DMS79 treated with DMSO at 0.1 percent for 48 hours (cell line): ENCODE measurements at places on chromosomes 13 and 19.

- no peak for DNase-seq
Measured at GRCh38 chr19:49701271-49701786, 10.4 kb downstream of the CPT1C start.

DNA sequence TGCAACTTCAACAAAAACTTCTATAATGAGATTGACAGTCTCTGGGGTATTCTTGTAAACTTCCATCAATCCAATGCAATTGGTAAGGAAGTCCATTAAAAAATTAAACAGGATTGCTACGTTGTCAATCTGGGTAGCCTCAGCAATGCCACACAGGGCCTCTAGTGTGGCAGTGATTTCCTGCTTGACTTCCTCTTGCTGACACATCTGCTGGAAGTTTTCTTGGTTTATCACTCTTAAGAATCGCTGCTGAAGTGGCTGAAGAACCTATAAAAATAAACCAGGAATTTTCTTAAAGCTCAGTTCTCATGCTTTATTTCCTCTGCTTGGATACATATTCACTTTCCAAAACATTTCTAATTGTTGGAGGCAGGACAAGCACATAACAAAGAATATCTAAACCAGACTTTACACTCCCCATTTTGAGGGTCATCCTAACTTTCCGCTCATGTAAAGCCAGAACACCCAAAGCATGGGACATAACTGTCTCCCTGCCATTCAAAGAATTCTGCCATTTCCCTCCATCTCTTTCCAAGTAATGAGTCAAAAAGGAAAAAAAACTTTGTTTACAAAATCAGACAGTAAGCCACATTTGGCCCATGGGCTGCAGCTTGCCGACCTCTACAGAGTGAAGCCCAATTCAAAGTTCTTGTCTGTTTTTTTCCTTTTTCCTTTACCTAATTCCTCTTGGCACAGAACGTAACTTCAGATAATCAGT, 23.2 kb upstream of the EEF1AKMT1 start:
- DNase-seq = no peak

DNA sequence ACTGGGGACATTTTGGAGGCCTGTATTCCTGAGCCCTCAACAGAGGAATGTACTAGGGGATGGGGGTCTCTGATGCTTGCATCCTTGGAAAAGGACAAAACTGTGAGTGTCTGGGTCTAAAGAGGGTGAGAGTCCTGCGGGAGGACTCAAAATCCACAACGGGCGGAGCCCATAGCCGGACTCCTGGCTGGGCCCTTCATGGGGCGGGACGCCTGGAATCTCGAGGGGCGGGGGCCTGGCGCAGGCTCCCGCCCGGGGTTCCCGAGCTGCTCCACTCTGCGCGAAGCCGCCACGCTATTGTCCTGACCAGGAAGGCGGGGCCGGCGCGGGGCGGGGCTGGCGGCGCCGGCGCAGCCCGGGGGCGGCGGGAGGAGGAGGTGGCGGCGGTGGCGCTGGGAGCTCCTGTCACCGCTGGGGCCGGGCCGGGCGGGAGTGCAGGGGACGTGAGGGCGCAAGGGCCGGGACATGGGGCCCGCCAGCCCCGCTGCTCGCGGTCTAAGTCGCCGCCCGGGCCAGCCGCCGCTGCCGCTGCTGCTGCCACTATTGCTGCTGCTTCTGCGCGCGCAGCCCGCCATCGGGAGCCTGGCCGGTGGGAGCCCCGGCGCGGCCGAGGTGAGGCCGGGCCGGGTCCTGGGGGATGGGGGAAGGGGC, at the start of gene APLP1:
APLP1 (plus strand) TSS at position 403 of the 651 bp plus-strand sequence; CDS start at position 466, 63 bp downstream.
- peak; percentile 58 for DNase-seq

DNA sequence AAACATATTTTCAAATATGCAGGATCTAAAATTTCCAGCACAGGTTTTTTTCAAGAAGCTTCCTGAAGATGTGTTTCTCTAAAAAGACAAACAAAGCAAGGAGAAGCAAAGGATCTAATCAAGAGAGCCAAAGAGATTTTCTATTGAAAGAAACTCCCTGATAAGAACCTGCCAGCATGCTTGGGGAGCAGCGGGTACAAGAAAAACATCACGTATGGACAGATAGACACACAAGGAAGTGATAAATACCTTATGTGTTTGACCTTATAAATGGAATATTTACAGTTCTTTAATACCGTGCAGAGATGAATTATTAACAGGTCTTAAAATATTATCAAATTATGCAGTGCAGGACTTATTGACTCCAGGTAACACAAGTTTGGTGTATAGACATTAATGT, 562.1 kb downstream of the DACH1 start:
- no peak for DNase-seq

- no peak for DNase-seq
Measured at GRCh38 chr13:78147905-78148304, 229.3 kb upstream of the EDNRB start.

- peak; percentile 69 for DNase-seq
Measured at GRCh38 chr13:23965346-23965745, 68.0 kb upstream of the C1QTNF9B start.

GRCh38 chr13:39512687-39513086, 90.3 kb downstream of the LHFPL6 start:
- no peak for DNase-seq
